ENCODE measurements at places on chromosomes 1 and 21.

- no peak for DNase-seq
These were observed 6.1 kb downstream of the TENT5C start for GRCh38 chr1:117611894-117612483.

GRCh38 chr1:105137543-105138457, 1388.1 kb downstream of the AMY1C start:
- DNase-seq = no peak

GRCh38 chr21:31326522-31327242, 17.4 kb downstream of the TIAM1 start:
- no peak for DNase-seq

GRCh38 chr21:46517361-46517760, 58.7 kb downstream of the DIP2A start:
- DNase-seq = no peak

DNA sequence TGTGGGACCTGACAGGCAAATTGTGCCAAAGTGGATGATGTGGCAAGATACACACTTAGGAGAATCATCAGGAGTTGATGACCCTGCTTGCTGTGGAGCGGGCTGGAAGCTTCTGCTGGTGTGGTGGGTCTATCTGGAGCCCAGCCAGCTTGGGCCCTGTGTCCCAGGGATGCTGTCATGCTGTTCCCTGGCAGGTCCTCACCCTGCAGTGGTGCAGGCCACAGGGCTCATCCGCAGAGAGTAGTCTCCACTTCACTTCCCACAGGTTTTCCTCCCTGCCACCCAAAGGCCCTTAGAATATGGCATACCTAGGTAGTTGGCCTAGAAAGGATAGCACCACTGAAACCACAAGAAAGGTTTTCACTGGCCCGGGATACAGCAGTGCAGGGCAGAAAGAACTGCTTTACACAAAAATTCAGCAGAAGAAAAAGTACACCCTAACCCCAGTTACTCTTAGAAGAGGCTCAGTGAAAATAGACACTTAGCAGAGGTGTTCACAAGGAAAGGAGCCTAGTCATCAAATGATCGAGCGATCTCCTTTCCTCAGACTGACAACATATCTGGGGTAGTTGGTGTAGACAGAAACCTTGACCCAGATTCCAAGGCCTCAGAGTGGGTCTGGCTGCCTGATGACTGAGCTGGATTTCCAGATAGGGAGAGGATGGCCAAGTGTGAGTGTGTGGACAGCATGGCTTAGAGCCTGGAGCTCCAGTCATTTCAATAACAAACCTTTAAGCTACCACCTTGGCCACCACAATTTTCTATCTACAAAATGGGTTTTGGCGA, 1.3 kb upstream of the C1orf226 start:
- no peak for DNase-seq

- no peak for DNase-seq
These were observed 13.7 kb upstream of the SRP9 start for GRCh38 chr1:225763716-225764548.

DNA sequence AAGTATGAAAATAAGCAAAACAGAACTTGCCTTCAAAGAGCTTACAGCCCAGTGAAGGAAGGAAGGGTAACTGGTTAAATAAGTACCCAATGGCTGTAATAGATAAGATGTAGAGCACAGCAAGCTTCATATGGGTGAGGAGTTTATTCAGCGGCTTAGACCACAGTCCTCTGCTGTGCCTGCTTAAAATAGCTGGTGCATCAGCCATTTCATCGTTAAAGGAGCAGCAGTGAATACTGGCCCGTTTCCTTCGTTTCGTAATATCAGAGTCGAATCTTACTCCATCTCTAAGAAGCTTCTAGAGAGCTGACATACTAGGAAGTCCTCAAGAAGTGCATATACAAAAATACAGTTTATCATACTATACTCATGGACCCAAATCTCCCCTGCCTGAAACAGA, 286.5 kb downstream of the NFIA start:
- no peak for DNase-seq

GRCh38 chr21:31347435-31348032, 3.5 kb upstream of the TIAM1 start:
- DNase-seq = no peak

GRCh38 chr1:176853503-176853902, 311.0 kb downstream of the ASTN1 start:
- no peak for DNase-seq

GRCh38 chr21:29376556-29376955, 77.8 kb downstream of the BACH1 start:
- no peak for DNase-seq

GRCh38 chr1:218742467-218743262, 397.5 kb downstream of the TGFB2 start:
- no peak for DNase-seq

GRCh38 chr1:11458811-11459275, 20.1 kb upstream of the DISP3 start:
- no peak for DNase-seq

DNA sequence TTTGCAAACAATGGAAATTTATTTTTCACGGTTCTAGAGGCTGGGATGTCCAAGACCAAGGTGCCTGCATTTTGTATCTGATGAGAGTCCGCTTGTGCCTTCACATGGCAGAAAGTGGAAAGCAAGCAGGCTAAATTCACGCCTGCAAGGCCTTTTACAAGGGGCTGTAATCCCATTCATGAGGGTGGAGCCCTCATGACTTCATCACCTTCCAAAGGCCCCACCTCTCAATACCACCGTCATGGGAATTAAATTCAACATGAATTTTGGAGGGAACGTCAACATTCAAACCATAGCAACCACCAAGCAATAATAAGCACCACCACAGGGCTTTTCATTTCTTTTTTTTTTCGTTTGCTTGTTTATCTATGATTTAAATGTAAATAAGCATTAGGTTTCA, 115.3 kb downstream of the C1orf21 start:
- no peak for DNase-seq

- no peak for DNase-seq
These were observed 42.9 kb upstream of the ID3 start for GRCh38 chr1:23601968-23602876.

- DNase-seq = no peak
These were observed 262.9 kb downstream of the PTPRU start for GRCh38 chr1:29499104-29499650.

GRCh38 chr1:178649582-178650350, 75.3 kb upstream of the RALGPS2 start:
- DNase-seq = no peak

- peak; percentile 46 for DNase-seq
These were observed 2.2 kb downstream of the NUAK2 start for GRCh38 chr1:205319081-205320018.

GRCh38 chr1:85275701-85276214, 674 bp downstream of the BCL10 start:
- DNase-seq = no peak

Measured in AG09309 (cell line).